ENCODE measurements at places on chromosomes 7 and 10.

DNA sequence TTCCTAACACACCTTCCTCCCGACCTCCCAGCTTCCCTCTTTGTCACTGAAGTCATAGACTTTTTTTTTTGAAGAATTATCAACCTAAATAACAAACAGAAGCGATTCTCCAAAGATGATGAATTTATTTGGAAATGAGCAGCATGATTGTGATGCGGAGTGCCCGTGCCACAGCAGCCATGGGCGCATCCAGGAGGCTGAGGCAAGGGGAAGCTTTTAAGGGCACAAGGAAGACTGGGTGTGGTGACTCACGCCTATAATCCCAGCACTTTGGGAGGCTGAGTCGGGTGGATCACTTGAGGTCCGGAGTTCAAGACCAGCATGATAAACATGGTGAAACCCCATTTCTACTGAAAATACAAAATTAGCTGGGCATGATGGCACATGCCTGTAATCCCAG is 16.2 kb upstream of the GIMAP8 start:
- no peak for DNase-seq

DNA sequence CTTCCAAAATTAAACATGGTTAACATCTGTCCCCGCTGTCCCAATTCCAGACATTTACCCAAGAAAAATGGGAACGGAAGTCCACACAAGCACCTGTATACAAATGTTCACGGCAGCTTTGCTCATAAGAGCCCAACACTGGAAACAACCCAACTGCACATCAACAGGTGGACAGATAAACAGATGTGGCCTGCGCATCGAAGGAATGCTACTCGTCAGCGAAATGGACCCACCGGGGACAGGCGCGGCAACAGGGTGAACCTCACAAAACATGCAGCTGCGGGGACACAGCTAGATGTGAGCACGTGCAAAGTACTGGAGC is 20.9 kb downstream of the GPR146 start:
- no peak for DNase-seq

- DNase-seq: no peak
These were observed 20.1 kb downstream of the LRRC20 start for GRCh38 chr10:70362328-70362727.

DNA sequence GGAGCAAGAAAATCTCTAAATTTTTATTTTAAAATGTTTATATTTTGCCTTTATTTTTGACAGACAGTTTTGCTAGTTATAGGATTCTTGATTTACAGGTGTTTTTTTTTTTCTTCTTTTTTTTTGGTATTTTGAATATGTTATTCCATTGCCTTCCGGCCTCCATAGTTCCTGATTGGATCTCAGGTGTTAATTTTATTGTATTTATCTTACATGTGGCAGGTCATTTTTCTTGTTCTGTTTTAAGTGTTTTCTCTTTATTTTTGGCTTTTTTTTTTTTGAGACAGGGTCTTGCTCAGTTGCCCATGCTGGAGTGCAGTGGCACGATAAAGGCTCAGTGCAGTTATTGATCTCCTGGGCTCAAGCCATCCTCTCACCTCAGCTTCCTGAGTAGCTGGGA is 73.9 kb downstream of the MLLT10 start:
- no peak for DNase-seq

GRCh38 chr7:74428023-74428422 is 25.7 kb upstream of the GTF2IRD1 start:
- DNase-seq: no peak

DNA sequence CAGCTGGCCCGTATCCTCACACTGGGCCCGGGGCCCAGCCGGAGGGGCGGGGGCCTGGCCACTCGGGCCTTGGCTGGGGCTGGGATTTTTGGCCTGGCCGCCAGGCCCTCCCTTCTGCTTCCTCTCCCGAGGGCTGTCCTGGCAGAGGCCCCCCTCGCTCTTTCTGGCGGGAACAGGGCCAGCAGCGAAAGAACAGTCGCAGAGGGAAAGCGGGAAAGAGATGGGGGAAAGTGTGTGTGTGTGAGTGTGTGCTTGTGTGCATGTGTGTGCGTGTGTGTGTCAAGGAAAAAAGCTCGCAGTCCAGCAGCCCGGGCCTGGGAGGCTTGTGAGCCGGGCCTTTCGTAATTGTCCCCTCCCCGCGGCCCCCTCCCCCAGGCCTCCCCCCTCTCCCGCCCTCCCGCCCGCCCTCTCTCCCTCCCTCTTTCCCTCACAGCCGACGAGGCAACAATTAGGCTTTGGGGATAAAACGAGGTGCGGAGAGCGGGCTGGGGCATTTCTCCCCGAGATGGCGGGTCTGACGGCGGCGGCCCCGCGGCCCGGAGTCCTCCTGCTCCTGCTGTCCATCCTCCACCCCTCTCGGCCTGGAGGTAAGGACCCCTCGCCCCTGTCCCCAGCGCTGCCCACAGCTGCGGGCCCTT is at the start of gene ELN:
ELN (plus strand) TSS at position 491 of the 638 bp plus-strand sequence; CDS start at position 506, 15 bp downstream.
- DNase-seq: no peak

DNA sequence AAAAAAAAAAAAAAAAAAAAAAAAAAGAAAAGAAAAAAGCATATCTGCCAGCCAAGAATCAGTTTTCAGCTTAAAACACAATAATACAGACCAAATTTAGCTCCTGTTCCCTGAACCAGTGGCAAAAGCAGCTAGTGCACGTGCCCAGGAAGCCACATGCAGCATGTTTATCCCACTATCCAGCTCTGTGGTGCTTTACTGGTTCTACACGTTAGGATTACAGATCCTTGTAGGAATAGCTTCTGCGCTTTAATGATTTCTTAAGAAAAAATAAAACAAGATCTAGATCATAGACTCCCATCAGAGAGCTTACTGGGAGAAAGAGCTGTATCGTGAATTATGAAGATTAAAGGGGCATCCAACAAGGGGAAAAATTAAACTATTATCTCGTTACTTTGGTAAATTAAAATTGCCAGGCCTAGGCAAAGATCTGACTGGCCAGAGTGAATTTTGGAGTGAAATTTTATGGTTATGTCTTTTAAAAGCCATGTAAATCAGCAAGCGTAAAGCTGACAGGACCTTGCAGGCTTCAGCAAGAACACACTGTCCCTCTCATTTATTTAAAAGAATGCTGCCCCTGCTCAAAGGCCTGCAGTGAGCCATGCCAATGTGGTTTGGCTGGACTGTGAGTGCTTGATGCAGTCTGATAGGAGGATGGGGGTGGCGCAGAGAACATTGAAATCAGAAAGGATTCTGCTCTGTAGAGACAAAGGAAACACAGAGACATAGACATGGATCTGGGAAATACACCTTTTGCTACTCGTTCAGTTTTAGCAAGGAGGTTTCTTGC is 177.3 kb upstream of the PHYHIPL start:
- no peak for DNase-seq

DNA sequence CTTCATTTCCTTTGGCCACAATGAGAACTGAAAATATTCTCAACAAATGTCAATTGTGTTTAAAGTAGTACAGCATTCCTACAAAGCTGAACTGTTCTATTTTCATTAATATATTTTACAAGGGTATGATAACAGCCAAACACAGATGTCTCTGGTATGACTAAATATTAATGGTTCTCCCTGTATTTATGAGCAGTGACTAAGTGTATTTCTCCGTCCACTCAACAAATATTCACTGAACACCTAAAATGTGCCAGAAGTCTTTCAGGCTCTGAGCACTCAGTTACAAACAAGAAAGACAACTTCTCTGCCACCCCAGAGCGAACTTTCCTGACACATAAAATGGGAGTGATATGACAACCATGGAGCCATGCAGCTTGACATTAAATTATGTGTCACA is 135.6 kb downstream of the VPS41 start:
- no peak for DNase-seq

GRCh38 chr10:48934672-48935501 is 4.8 kb downstream of the LRRC18 start:
- DNase-seq: no peak

- DNase-seq: no peak
These were observed 9.0 kb downstream of the SORCS3 start for GRCh38 chr10:104650072-104650471.

DNA sequence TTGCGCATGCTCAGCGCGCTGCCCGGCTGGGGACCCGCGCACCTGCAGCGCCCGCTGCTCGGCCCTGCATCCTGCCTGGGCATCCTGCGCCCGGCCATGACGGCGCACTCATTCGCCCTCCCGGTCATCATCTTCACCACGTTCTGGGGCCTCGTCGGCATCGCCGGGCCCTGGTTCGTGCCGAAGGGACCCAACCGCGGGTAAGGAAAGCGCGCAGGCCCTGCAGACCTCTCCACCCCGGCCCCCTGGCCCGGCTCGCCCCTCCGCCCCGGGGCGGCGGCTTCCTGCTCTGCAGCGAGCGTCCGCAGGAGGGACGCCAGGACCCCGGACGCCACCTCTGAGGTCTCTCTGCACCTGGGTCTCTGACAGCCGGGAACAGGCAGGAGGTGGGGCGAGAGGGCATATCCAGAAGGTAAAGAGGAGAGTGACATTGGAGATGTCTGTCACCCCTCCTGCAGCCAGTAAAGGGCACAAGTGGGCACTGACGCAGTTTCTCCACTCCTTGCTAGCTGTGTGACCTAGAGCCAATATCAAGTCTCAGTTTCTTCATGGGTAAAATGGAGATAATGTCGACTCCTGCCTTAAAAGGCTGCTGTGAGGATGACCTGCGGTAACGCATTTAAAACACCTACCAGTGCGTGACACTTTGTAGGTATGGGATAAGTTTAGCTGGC is 338 bp downstream of the ATP6V0E2 start:
- no peak for DNase-seq

- DNase-seq: no peak
These were observed 377.0 kb downstream of the SEMA3D start for GRCh38 chr7:84809877-84810276.

- DNase-seq: no peak
These were observed 28.5 kb downstream of the CNNM1 start for GRCh38 chr10:99357691-99358090.

DNA sequence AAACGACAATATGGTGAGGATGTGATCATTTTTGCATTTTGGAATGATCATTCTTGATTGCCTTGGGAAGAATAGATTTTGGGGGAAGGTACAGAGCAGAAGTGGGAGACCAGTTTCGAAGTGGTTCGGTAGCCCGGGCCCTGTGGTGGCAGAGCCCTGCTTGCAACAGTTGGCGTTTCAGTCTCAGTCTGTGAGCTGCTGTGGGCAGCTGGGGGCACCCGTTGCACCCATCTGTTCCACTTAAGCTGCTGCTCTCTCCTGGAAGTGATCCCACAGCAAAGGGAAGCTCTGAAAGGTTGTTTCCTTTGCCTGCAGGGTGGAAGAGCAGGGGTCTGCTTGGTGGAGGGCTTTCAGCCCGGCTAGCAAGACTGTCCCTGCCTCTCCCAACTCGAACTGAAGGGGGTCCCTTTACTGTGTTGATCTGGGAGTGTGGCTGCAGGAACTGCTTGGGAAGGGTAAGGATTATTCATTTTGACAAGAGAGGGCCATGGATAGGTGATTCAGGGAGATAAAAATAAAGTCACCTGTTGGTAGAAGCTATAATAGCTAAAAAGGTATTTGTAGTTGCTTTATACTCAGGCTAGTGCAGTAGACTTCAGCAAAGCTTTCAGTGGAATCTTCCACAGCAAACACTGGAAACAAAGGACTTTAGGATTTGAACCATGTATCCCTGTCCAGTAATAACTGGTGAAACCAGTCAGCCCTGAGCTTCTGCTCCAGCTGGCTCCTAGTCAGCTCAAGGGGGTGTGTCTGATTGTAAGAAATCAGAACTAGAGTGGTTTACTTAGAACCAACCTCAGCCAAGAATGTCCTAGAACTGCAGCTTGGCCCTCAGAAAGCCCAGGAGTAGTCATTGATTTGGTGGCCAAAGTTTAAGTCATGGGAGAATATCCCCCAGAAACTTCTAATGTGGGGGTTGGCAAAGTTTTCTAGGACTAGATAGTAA is 53.1 kb upstream of the PDCD4 start:
- DNase-seq: no peak

DNA sequence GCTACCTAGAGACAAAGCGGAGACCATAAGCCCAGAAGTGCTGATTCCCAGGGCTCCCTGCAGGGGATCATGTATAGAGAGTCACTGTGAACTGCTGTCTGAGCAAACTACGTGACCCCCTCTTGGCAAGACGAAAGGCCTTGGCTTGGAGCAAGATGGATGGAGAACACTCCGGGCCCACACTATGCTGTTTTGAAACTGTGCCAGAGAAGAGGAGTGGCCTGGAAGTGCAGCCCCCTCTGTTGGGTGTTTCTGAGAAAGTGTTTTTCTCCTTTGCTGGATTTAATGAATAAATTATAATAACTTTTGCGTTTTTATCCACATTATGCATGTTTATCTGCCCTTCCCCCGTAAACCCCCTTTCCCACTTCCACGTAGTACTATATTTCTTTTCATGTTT is 639.3 kb upstream of the GALNT17 start:
- DNase-seq: no peak

DNA sequence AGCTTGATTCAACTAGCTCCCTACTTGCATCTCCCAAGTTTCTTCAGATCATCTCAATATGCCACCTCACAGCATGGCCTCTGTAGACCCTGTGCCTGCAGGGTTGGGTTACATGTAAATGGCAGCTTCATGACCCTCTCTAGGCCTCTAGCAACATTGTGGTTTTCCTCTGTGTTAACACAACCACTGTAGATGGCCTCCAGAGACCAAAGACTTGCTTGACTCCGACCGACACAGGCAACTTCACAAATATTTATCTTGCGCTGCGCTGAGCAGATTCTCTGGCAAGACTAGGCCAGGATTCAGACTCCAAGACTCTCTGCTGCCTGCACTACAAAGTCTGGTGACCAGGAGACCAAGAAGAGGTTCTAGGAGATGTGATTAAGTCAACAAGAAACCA is 75.9 kb downstream of the CNOT4 start:
- DNase-seq: no peak

DNA sequence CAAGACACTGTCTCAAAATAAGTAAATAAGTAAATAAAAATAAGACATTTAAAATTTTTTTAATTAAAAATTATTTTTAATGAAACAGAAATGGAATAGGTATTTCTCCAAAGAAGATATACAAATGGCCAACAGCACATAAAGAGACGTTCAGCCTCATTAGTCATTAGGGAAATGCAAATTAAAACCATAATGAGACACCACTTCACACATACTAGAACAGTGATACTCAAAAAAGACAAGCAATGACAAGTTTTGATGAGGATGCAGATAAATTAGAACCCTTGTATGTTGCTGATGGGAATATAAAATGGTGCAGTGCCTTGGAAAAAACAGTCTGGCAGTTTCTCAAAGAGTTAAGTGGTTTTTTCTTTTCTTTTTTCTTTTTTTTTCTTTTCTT is 26.5 kb upstream of the C10orf67 start:
- no peak for DNase-seq

- no peak for DNase-seq
These were observed 47.6 kb downstream of the PRKG1 start for GRCh38 chr10:51121861-51122260.

Measured in stimulated activated CD8-positive, alpha-beta memory T cell treated with anti-CD3 and anti-CD28 coated beads, Interleukin-2, amount 100 ng/mL, for 1 hour (primary cell).